ENCODE measurements at places on chromosomes 5 and 9. TPM values are rescaled to one million over a fixed set of nuclear protein-coding genes. Genes with fewer than 3 reads are reported as not detected.

The GTF2H2C gene
- total RNA-seq, result 99.2 TPM

DNA sequence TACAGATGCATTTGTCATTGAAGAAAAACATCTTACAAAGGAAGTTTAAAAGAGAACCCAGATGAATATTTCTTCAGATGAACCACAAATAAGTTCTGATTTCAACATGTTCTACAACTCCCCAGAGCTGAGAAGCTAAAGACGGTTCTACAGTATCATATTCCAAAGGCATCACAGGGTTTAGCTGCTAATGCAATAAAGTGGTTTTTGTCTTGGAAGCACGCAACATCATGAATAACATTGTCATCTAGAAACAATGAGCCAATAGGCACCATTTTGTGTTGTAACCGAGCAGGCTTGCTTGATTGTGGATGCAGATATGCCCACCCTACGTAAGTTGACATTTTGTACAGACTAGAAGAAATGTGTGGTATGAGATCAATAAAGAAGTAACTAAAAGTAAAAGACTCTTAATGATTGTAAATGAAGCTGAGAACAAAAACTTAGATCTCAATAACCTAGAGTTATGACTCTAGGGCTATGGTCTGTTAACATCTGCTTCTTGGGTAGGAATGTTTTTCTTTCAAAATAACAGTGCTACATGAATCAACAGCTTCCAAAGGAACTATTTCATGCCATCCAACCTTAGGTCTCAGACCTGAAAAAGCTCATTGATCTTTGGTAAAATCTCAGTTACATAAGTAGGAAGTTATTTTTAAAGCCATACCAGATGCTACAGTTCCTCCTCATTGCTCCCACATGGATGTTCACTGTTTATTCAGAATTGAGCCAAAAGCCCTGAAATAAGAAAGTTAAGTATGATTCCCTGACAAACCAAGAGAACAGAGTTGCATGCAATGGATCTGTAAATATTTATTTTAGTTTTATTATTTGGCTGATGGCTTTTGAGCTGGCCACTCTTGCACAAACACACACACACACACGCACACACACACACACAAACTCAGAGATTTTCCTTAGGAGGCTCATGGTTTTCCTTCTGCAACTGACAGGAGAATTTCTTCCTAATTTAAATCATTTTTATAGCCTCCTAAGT, 118.7 kb upstream of the SLCO6A1 start:
- H3K36me3 ChIP-seq, result no peaks in the 10 kb centered on the region
- H3K27me3 ChIP-seq, result no peaks in the 10 kb centered on the region
- H3K27ac ChIP-seq, result no peak overlapping the region
- H3K4me1 ChIP-seq, result no peaks in the 10 kb centered on the region

DNA sequence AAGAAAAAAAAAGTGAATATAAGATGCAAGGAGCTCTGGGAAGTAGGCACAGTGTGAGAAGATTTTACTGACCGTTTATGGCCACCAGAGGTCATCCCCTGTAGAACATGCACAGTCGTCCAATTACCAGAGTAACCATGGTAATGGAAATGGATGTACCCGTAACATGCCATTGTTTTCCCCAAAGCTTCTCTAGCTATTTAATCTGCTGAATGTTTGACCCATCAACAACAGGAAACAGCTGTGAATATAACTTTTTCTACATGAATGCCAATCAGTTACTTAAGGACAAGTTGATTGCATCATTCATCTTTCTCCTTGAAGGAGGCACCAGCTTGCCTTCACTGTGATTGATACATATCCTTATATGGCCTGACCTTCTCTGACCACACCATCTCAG, 1967.0 kb upstream of the CDH9 start:
- no peaks in the 10 kb centered on the region for H3K36me3 ChIP-seq
- no peaks in the 10 kb centered on the region for H3K27me3 ChIP-seq
- no peak overlapping the region for H3K4me3 ChIP-seq
- H3K27ac ChIP-seq, result no peak overlapping the region

DNA sequence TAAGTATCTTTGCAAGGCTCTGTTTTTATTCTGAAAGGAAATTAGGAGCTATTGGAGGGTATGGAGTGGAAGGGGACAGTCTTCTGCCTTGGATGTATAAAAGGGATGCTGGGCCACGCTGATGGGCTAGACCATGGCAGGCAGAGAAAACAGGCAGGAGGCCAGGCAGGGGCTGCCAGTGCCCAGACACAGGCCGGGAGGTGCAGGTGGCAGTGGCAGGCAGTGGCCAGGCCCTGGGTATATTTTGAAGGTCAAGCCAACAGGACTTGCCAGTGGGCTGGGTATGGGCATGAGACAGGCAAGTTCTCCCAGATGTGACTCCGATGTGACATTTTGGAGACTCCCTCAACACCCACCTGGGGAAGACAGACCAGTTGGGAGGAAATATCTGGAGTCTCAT, 131.9 kb downstream of the KCNIP1 start:
- DNase-seq, result no peak
- peaks cover 11% of the 10 kb centered on the region for H3K4me1 ChIP-seq
- H3K4me3 ChIP-seq, result no peak overlapping the region
- H3K27me3 ChIP-seq, result no peaks in the 10 kb centered on the region
- no peak overlapping the region for H3K27ac ChIP-seq
- H3K36me3 ChIP-seq, result no peaks in the 10 kb centered on the region

The CTSL gene
- total RNA-seq, result 32.2 TPM

DNA sequence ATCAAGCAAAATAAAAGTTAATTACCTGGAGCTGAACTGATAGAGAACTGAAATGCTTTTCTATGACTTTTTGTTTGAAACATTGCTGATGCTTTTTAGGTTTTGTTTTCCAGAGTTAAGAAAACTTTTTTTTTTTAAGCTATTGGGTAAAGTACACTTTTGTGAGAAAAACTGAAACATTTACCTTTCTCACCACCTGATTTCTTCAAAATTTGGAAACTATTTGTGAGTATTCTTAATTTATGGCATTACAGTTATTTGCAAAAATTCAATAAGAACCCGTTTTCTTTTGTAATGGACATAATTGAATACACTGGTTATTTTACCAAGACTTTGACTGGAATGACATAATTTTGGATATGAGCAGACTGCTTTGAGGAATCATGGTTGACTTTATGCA, 6.6 kb downstream of the C9orf153 start:
- DNase-seq, result no peak
- no peak overlapping the region for H3K4me3 ChIP-seq
- H3K27me3 ChIP-seq, result no peaks in the 10 kb centered on the region
- no peak overlapping the region for H3K27ac ChIP-seq
- H3K36me3 ChIP-seq, result no peaks in the 10 kb centered on the region

The TARS1 gene
- 347 TPM for total RNA-seq

DNA sequence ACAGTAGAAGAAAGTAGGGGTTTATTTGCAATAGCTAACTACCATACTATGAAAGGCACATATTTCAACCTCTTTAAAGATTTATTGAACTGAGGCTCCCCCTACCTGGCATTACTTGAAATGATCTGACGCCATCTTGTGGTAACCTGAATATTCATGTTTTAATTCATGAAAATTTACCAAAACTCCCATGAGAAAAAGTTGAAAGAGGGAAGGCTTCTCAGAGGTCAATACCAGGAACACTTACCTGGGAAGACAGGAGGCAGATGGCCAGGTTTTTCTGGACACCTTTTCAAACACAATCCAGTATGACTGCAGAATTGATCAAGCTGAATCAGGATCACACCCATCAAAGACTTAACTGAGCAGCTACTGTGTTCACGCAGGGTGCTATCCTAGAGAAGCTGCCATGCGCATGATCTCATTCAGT, 9.4 kb downstream of the PRELID2 start:
- H3K27ac ChIP-seq, result no peak overlapping the region
- no peaks in the 10 kb centered on the region for H3K36me3 ChIP-seq
- no peak for DNase-seq
- no peaks in the 10 kb centered on the region for H3K4me1 ChIP-seq
- H3K4me3 ChIP-seq, result no peak overlapping the region

GRCh38 chr5:2883771-2884170, 132.3 kb upstream of the IRX2 start:
- no peaks in the 10 kb centered on the region for H3K27me3 ChIP-seq
- no peaks in the 10 kb centered on the region for H3K36me3 ChIP-seq
- no peaks in the 10 kb centered on the region for H3K4me1 ChIP-seq
- DNase-seq, result no peak

The ATP10B gene
- total RNA-seq, result not detected

DNA sequence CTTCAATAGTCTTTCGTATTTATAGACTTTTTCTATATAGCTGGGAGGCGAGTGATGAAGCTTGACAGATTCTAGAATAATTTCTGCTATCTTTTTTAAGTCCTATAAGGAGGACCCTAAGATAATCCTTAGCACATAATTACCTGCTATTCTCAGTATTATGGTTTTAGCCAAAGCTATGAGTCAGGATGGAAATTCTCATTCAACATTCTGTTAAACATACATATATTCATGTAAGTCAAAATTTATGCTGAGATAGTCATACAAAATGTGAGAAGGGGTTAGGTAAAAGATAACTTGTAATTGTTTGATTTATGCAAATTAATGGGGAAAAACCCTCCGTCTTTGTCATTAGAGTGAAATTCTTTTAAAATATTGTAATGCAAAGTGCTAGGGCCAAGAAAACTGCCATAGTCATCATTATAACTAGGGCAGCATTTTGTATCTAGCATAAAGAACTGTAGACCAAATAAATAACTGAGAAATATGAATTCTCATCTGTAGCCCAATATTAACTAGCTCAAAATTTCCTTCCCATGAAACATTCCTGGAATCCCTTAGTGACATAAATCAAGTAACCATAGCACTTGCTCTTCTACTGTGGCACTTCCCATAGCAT, 118.5 kb downstream of the MRPS30 start:
- H3K36me3 ChIP-seq, result no peaks in the 10 kb centered on the region
- no peak overlapping the region for H3K4me3 ChIP-seq
- DNase-seq, result no peak
- H3K27ac ChIP-seq, result no peak overlapping the region

The AFAP1L1 gene
- total RNA-seq, result 0.45 TPM

GRCh38 chr5:81353189-81353588, 40.7 kb downstream of the ACOT12 start:
- H3K27me3 ChIP-seq, result no peaks in the 10 kb centered on the region
- DNase-seq, result no peak
- H3K36me3 ChIP-seq, result no peaks in the 10 kb centered on the region
- H3K4me3 ChIP-seq, result no peak overlapping the region

DNA sequence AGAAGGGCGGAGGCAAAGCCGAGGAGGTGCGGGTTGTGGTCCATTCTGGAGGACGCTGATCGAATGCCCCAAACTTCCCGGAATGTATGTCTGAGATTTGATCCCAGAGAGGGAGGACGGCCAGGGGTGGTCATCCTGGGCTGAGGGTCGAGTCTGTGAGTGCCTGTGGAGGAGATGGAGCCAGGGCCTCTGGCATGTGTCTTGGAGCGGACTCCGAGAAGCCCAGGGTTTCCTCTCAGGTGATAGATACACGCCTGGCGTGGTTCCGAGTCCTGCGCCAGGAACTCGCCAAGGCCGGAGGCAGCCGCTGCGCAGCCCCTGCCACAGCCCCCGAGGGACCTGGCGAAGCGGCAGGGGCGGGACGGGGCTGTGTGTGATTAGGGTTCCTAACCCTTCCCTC, 363 bp downstream of the ZNF454 start:
- H3K27ac ChIP-seq, result no peak overlapping the region
- no peak overlapping the region for H3K4me3 ChIP-seq
- H3K4me1 ChIP-seq, result no peaks in the 10 kb centered on the region
- no peak for DNase-seq
- H3K27me3 ChIP-seq, result no peaks in the 10 kb centered on the region
- no peaks in the 10 kb centered on the region for H3K36me3 ChIP-seq

GRCh38 chr9:21095561-21095960, 17.8 kb upstream of the IFNB1 start:
- H3K4me3 ChIP-seq, result no peak overlapping the region
- no peak overlapping the region for H3K27ac ChIP-seq
- H3K4me1 ChIP-seq, result no peaks in the 10 kb centered on the region
- no peaks in the 10 kb centered on the region for H3K27me3 ChIP-seq
- H3K36me3 ChIP-seq, result no peaks in the 10 kb centered on the region
